Caco-2 (cell line): ENCODE measurements at places on chromosomes 2 and 18. TPM values are rescaled to one million over a fixed set of nuclear protein-coding genes. Genes with fewer than 3 reads are reported as not detected.

The DPP4 gene
- 190 and 199 TPM in 2 replicates for total RNA-seq

The PREB gene
- total RNA-seq, result 62.5 and 65.3 TPM in 2 replicates

The GKN1 gene
- total RNA-seq, result not detected in 2 replicates

The MATN3 gene
- total RNA-seq, result 16.2 and 18.1 TPM in 2 replicates

The SMYD5 gene
- 53.1 and 65.8 TPM in 2 replicates for total RNA-seq

The TMEM17 gene
- 2.6 and 3.3 TPM in 2 replicates for total RNA-seq

The EVA1A gene
- 0.25 and 0.53 TPM in 2 replicates for total RNA-seq

The SLC38A11 gene
- total RNA-seq, result 1.6 and 2.3 TPM in 2 replicates

The SCYGR6 gene
- total RNA-seq, result not detected in 2 replicates

The RRM2 gene
- 160 and 169 TPM in 2 replicates for total RNA-seq

The ERICH2 gene
- total RNA-seq, result 3.1 and 3.3 TPM in 2 replicates

The TMEM247 gene
- not detected in 2 replicates for total RNA-seq

The PRSS56 gene
- not detected in 2 replicates for total RNA-seq

The DNAH6 gene
- 0.32 and 0.70 TPM in 2 replicates for total RNA-seq

The NETO1 gene
- total RNA-seq, result not detected in 2 replicates

The DPP10 gene
- total RNA-seq, result not detected in 2 replicates

The CRYGC gene
- not detected in 2 replicates for total RNA-seq

The REEP1 gene
- total RNA-seq, result 14.9 and 16.6 TPM in 2 replicates

The FAM117B gene
- total RNA-seq, result 9.6 and 9.8 TPM in 2 replicates

The C2orf66 gene
- not detected in 2 replicates for total RNA-seq

The RAX gene
- not detected in 2 replicates for total RNA-seq

The TCF23 gene
- total RNA-seq, result not detected in 2 replicates

The CTDP1 gene
- 14.7 and 16.1 TPM in 2 replicates for total RNA-seq

The ATP6V1B1 gene
- total RNA-seq, result 2.6 and 4.0 TPM in 2 replicates

The DNAH7 gene
- total RNA-seq, result 0.16 and 0.30 TPM in 2 replicates

The DSEL gene
- total RNA-seq, result 0.16 and 0.18 TPM in 2 replicates

The TEX44 gene
- total RNA-seq, result not detected in 2 replicates

The LAMA3 gene
- total RNA-seq, result 34.6 and 37.9 TPM in 2 replicates

The CYRIA gene
- total RNA-seq, result 0.20 and 0.26 TPM in 2 replicates

The EPAS1 gene
- 68.1 and 77.3 TPM in 2 replicates for total RNA-seq

The PTCD3 gene
- 278 and 282 TPM in 2 replicates for total RNA-seq

The ALPP gene
- 4.9 and 5.8 TPM in 2 replicates for total RNA-seq

The OSR1 gene
- 3.0 and 3.2 TPM in 2 replicates for total RNA-seq

The RFTN2 gene
- total RNA-seq, result 0.18 TPM in 1 of 2 replicates, not detected in the other
